ENCODE measurements at places on chromosomes 2 and 18. TPM values are rescaled to one million over a fixed set of nuclear protein-coding genes. Genes with fewer than 3 reads are reported as not detected.

DNA sequence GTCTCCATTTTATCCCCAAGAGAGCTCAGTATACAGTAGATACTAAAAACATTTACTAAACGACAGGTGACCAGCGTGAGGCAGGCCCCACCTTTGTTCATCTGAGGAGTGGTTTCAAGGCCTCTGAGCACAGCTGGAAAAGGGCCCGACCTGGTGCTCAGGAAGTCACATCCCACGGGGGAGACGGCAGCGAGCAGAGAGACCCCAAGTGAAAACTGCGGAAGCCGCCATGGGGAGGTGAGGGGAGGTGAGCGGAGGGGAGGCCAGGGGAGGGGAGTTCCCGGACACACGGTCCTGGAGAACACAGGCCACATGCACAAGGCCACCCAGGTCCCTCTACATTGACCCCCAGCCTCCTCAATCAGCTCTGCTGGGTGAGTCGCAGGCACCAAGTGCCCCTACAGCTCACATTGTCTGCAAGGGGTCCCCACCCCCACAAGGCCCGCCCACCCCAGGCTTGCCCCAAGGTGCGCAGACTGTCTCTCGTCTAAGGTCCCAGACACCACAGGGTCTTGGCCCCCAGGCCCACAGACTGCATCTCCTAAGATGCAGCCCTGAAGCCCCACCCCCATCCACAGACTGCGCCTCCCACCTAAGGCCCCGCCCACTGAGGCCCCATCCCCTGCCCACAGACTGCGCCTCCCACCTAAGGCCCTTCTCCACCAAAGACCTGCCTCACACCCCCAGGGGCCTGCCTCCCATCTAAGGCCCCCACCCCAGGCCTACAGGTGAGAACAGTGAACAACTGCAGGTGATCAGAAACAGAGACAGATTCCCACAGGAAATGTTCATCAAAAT is 19.1 kb downstream of the PARD6G start:
- no peak for DNase-seq

DNA sequence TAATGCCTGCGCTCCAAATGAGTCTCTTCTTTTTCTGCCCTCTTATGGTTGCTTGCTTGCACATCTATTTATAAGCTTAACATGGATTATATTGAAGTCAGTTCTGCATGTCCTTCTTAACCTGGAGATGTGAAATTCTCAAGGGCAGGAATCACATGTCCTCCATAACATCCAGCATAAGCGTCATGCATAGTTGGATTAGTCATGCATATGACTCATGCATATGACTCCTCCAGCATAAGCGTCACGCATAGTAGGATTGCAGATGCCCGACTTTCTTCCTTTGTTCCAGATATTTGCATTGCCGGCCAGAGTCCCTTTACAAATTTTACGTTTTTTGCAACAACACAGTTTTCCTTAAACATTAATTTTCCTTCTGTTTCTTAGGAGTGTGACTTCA is 308.6 kb downstream of the TGIF1 start:
- DNase-seq: peak; percentile 56

KLHL29 gene
- total RNA-seq: 0.67 TPM

LRATD1 gene
- total RNA-seq: 0.57 TPM

GRCh38 chr18:52451256-52451655 is 111.3 kb downstream of the DCC start:
- DNase-seq: no peak

DNA sequence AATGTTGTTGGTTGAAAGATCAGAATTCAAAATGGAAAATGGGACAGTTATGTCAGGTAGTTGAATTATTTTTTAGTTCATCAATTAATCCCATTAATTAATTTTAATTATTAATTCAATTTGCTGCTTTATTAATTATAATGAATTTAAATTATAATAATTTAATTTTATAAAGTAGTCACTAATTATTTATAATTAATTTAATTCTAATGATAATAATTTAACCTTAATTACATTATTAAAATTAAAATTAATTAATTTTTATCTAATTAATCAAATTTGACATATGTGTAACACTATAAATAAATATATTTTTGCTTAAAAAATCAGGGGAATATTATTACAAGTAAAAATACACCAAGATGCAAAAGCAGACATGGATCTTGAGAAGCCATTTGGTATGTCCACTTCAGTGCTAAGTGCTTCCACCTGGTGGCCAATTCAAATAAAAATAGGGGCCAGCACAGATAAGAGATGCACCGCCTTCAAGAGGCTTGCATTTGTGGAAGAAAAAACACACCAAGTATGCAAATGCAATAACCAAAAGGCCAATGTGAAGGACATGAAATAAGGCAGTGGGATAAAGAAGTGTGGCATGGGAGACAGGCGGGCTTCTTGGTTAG is 73.2 kb downstream of the MBP start:
- DNase-seq: peak; percentile 71

GRCh38 chr2:65724752-65725151 is 292.4 kb upstream of the SPRED2 start:
- DNase-seq: no peak

GRCh38 chr2:171939743-171940071 is 17.4 kb downstream of the HAT1 start:
- no peak for DNase-seq

SLC23A3 gene
- total RNA-seq: 0.02 TPM

VIL1 gene
- total RNA-seq: not detected
